Nephron progenitor cell (in vitro differentiated cells): ENCODE measurements at places on chromosomes 7 and 10.

DNA sequence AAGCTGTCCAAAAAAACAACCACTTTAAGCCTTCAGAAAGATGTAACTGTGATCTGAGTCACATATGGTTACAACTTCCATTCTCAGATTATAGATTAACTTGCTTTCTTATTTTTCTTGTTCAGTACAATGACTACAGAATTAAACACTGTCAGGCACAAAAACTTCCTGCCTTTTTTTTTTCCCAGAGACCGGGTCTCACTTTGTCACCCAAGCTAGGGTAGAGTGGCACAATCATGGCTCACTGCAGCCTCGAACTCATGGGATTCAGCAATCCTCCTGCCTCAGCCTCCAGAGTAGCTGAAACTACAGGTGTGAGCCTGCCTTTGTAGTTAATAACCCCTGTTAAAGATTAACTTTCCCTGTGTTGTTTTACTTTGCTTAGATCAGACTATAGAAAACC, 163.2 kb downstream of the AVL9 start:
- DNase-seq, result no peak

DNA sequence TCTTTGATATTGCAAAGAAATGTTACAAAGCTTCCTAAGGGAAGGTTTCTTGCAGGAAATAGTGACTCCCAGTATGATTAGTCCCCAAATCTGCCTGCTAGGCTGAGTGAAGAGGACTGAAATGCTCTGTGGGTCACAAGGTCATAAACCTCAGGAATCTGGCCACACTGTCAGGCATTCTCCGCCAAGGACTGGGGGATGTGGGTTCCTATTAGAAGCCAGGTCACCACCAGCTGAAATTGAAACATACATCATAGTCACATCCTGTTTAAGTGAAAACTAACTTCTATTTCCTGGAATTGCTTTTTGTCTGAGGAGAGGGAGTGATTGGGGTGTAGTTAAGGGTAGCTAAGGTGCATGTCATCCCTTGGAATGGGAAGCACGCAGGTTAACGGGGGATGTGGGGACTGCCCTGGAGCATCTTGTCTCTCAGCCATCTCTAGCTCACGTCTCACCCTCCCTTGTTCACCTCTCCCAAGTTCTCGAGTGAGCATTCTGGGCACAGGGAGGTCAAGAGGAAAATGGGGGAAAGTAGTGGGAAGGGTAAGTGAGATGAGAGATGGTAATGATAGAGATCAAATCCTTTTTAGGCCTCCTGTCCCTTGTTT, 12.0 kb upstream of the GSAP start:
- DNase-seq, result peak; percentile 19

DNA sequence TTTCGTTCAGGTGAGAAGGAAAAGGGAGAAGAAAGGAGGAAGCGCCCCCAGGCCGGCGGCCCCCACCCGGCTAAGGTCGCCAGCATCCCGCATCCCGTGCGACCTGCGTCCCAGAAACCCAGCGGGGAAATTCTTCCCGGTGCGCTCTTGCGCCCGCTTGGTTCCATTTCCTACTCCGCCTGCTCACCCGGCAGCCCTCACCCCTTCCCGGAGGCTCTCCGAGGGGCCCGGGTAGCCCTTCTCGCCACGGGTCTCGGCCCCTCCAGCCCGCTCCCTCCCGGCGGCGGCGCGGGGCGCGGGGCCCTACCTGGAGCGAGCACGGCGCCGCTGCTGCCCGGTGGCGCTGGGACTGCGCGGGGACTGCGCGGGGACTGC, at the start of gene PRKCQ:
PRKCQ (minus strand) TSS at position 373 of the 375 bp plus-strand sequence. CDS start 65,141 bp downstream, outside the sequence.
- no peak for DNase-seq

DNA sequence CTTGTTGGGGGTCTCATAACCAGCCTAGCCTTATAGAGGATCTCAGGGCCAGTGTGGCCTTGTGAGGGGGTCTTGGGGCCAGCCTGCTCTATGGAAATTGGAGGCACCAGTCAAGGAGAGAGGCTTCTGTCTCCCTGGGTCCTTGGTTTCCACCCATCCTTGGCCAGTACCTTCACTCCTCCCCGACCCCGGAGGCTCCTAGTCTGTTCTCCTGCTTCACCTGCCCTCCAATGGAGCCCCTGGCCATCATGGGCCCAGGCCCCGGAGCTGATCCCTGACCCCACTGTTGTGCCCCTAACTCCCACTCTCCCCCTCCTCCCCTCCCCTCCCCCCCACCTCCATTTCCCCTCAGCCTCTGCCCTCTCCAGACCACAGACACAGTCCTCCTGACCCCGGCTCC, 29.7 kb downstream of the RASGEF1A start:
- no peak for DNase-seq

- DNase-seq, result peak; percentile 81
These were observed 7.5 kb upstream of the EBF3 start for GRCh38 chr10:129971381-129972144.

GRCh38 chr10:1179346-1180070, 123.3 kb downstream of the WDR37 start:
- DNase-seq, result no peak

DNA sequence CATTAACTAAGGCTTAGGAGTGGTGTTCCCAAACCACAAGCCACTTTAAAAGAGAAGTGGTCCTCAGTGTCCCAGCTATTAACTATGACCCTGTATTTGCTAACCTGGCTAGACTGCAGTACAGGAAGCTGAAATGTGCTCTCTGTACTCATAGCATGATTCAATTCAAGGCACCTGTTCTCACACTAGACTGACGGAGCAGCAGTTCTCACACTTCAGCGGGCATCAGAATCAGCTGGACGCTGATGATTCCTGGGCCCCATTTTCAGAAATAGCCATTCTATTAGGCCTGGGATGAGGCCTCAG, 24.5 kb upstream of the MSRB2 start:
- no peak for DNase-seq

DNA sequence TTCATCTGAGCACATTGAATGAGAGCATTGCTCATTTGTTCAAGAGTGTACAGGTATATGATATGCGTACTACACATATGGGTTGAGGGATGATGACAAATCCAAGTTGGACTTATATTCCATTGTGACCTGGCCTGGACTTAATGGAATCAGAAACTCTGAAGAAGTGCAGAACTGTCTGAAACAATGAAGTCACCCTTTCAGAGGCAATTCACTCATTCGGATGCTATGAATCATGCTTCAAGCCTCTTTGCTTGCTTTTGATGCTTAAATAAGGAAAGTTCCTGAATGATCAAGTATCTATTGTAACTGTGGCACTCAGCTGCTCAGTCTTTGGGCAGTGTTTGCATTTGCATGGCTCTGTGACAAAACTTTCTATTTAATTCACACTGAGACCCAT, 93.4 kb downstream of the ZNF365 start:
- no peak for DNase-seq

DNA sequence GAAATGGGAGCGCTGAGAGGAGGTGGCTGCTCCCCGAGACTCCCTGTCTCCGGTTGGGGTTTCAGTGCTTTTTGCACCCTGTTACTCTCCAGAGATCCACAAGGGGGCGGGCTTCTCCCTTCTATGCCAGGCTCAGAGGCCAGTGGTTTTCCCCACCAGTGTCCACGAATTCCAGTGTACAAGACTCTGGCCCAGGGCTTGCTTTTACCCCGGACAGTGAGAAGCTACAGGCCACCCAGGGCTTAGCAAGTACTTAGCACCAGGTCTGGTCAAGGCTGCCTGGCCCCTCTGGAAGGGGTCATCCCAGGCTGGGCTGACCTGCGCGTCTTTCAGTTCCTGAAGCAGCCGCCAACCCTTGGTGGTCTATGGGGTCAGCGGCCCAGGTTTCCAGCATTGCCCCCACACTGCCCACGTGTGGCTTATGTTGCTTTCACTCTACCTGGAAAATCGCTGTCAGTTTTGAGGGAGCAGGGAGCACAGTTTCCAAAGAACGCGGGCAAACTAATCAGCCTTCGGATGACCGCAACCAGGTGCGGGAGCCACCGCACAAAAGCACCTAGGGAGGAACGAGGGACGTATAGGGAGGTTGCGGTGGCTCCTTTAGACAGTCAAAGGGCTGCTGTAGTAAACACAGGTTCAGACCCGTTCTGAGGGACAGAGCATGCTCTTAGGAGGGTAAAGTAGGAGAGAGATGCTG, 6.8 kb downstream of the CYP26A1 start:
- peak; percentile 75 for DNase-seq

- no peak for DNase-seq
These were observed 162.0 kb upstream of the PLXNA4 start for GRCh38 chr7:132738254-132738653.

- DNase-seq, result peak; percentile 24
These were observed 162.9 kb upstream of the PRSS58 start for GRCh38 chr7:142420554-142421362.

- DNase-seq, result no peak
These were observed 135.1 kb downstream of the CHRM2 start for GRCh38 chr7:137003566-137003965.

DNA sequence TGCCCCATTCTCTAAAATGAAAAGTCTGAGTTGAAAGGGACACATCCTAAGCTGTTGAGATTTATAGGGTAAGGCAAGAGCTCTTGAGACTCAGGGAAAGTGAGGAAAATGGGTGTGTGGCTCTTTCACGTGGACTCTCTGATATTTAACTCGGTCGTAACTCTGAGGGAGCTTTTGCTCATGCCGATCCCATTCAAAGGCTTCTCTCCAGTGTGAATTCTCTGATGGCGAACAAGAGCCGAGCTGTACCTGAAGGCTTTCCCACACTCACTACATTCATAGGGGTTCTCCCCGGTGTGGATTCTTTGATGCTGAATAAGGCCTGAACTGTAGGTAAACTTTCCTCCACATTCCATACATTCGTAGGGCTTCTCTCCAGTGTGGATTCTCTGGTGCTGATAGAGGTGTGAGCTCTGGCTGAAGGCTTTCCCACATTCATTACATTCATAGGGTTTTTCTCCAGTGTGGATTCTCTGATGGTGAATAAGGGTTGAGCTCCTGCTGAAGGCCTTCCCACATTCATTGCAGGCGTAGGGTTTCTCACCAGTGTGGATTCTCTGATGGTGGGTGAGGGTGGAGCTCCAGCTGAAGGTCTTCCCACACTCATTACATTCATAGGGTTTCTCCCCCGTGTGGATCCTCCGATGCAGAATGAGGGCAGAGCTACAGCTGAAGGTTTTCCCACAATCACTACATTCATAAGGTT, 10.4 kb downstream of the ZNF3 start:
- no peak for DNase-seq

DNA sequence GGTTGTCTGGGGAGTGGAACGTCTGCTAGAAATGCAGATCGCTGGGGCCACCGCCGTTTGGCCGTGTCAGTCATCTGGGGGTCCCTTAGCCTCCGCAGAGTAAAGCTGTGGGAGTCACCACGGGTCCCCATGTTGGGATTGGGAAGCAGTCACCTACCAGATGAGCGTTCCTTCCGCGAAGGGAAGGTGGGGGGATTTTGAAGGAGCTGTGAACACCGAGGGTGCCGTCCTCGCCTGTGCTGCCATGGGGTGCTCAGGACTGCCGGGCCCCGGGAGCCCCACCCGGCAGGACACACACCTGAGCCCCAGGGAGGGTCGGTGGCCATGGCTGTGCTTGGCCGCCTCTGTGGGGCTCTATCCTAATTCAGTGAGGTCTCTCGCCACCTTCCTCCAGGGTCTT, 46.2 kb upstream of the AP5Z1 start:
- DNase-seq, result no peak

GRCh38 chr7:25831062-25831691, 320.8 kb upstream of the NFE2L3 start:
- no peak for DNase-seq

GRCh38 chr10:44193166-44193565, 191.7 kb downstream of the CXCL12 start:
- no peak for DNase-seq

DNA sequence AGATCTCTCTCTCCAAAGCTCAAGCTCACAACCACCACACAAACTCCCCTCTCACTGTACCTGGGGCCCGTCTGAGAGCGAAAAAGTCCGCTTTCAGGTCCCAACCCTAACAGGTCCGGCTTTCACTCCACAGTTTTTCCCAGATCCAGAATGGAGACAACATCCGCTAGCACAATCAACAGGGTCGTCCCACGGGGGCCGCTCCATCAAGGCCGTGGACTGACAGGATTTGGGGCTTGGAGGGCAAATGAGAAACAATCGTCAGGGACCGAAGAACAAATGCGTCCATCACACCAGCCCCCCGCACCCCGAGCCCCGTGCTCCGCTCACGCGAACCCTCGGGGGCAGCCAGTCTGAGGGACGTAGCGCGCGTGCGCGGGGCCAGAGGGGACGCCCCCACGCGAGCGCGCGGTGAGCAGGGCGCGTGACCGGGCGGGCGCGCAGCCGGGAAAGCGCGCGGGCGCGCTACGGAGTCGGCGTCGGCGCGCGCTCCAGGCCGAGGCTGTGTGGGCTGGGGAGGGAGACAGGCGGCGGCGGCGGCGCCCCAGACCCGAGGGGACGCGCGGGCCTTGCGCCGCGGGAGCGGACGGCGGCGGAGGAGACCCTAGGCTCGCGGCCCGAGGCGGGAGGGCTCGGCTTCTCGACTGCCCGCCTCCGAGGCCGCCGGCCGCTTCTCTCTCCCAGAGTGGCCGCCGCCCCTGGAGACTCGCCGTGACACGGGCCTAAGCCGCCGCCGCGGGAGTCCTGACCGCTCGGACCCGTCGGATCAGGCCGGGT, at the start of gene SLK:
SLK (plus strand) TSS at position 470 of the 777 bp plus-strand sequence. CDS start 606 bp downstream, outside the sequence.
- DNase-seq, result peak; percentile 82

DNA sequence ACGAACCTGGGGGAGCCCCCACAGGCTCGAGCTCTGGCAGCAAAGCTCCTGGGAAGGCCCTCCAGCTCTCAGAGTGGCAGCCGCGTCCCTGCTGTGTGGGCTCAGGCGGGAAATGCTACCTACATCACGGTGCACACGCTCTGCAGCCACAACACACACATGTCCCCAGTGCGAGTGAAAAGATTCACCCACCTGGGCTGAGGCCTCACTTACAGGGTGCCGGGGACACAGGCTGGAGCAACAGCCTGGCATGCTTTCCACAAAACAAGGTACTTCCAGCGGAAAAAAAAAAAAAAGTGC, 410.4 kb upstream of the FOXK1 start:
- no peak for DNase-seq

DNA sequence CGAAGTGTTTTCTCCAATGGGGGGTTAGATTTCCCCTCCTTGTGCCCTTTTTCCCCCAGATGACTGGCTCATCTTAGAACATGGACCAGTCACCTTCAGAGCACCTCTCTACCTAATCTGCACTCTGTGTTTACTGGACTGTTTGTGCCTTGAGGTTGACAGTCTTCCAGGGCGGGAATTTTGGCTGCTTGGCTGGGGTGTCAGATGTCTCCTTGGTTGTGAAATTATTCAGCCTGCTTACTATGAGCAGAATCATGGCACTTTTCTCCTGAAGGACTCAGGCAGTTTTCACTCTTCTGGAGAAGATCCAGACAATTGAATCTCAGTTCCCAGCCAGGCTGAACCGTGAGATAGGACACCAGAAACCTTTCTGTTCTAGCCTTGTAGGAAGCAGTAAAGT, 60.3 kb upstream of the NFKB2 start:
- DNase-seq, result no peak
